ENCODE measurements at places on chromosomes 13 and 19.

DNA sequence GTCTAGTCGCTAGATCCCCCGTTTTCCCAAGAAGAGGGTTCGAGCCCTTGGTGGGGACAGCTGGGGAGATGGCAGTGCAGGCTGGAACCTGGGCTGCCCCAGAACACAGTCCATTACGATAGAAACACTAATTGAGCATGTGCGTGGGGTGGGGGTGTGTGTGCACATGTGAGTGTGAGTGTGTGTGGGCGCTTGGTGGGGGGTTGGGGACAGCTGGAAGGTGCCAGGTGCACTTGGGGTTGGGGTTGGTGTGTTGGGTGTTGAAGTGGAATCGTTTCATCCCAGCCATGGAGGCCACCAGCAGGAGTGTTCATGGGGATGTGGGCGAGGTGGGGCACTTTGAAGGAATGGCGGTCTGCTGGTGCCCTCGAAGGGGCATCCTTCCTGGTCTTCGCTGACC is 18.1 kb upstream of the NPAS1 start:
- DNase-seq: no peak

GRCh38 chr13:64529874-64530485 is 2700.2 kb downstream of the PCDH9 start:
- no peak for DNase-seq

GRCh38 chr13:63050287-63050686 is 1634.6 kb upstream of the PCDH20 start:
- no peak for DNase-seq

DNA sequence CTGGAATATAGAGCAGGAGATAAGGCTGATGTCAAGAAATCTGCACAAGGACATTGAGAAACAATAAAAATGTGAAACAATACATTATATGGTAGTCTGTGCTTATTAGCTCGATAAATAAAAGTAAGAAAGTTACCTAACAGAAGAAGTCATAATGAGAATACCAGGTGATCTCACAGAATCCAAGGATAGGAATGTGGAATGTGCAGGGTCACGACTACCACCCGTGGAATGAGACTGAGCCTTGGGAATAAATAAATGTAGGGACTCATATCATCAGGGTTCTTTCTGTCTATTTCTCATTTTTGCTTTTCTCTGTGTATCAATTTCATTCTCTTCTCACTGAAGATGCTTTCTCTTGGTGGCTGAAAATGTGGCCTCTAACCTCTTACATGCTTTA is 26.0 kb upstream of the KBTBD7 start:
- DNase-seq: no peak

GRCh38 chr19:54451997-54452396 is 3.0 kb downstream of the LENG8 start:
- no peak for DNase-seq

DNA sequence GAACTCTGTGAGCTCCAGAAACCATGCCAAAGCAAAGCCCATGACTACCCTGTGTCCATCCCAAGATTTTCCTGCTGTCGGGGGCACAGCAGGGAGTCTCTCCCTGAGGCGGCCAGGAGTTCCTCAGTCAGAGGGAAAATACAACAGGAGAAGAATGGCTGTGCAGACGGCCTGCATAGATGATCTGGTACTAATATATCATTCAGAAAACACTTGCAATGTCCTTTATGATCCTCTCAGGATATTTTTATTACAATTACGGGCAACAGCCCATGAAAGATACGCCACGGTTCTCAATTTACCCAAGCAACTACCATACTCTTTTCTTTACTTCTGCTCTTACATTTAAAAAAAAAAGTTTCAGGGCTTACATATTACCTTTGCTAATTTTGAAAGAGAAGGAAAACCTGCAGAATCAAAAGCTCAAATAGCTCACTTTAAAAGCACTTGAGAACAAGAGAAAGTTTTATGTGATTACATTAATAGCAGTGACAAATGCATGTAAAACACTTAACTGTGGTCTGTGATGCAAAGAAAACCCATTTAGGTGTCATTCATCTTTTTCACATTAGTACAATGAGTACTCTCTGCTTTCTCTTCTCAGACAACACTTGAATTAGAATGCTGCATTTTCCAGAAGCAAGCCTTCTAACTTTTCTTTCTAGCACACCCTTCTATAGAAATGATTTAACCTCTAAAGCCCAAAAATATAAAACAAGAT is 460.8 kb downstream of the KLF5 start:
- no peak for DNase-seq

DNA sequence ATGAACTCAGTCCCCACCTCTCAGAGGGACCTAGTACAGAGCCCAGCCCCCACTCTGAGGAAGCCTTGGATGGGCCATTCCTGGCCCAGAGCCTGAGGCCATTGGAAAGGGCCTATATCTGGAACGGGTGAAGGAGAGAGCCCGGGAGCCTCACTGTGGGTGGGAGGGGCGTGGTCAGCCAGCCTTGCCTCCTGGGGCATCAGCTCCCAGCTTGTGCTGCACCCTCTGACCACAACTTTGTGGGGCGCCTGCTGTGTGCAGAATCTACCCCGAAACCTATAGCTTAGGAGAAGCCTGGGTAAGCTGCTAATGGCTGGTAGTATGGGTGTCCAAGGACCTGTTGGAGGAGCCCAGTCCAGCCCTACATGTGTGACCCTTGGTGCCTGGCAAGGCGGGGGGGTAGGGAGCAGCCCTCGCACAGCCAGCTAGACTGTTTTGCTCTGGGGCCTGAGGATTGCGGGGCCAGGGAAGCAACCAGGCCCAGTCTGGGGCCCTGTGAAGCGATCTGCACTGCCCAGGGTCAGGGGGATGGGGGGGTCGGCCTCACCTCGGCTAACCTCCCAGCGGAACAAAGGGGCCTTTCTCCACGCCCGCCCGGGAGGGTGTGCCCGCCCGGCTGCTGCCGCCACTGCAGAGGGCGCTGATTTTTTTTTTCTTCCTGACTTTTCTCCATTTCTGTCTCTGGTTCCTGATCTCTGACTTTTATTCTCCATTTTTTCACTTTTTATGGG is 42.3 kb downstream of the LYL1 start:
- DNase-seq: no peak

DNA sequence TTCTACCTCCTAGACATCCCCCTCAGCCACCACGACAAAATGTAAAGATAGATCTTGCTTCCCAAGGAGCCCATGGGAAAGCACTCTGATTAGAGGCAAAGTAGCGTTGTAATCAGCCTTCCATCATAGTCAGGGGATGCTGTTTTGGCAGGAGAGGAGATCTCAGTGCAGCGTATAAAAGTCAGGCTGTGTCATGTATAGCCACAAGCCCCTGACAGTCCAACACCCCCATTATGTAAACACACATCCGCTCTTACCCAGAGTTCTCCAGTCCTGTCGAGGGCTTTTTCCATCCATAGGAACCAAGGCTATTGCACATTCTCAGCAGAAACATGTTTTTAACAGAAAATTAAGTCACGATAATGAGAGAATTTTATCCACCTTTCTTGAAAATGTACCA is 156.3 kb downstream of the CYSLTR2 start:
- no peak for DNase-seq

DNA sequence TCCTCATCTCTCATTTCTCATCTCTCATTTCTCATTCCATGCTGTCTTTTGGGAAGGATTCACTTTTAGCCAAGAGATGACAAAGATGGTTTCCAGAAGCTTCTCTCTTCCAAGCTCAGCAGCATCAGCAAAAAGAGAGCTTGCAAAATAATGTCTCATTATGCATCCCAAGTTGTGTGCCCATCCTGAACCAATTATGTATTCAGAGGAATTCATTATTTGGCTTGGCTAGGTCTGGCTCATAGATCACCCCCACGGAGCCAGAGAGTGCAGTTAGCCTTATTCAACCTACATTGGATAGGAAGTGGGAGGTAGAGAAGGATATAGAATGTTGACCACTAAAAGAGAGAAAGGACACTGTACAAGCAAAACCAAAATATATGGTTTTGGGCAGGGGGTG is 5.4 kb upstream of the OLFM2 start:
- DNase-seq: no peak

DNA sequence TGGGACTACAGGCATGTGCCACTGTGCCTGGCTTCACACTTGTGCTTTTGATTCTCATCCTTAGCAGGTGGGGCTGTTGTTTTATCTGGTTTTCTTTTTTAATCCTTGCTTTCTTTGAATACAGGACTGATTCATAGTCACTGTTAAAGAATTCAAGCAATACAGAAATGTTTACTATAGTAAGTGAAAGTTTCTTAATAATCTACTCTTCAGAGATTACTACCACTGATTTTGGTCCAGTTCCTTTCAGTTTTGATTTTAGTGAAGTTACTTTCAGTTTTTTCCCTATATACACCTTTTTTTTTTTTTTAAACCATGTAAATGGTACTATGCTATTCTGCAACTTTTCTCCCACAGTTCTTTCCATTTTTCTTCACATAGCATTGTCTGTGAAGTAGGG is 53.6 kb downstream of the GATAD2A start:
- no peak for DNase-seq

- DNase-seq: no peak
Observed at GRCh38 chr19:17281391-17282304, at the start of gene ANKLE1. ANKLE1 (plus strand) TSS chr19:17281901; CDS start chr19:17281921, 20 bp downstream.

DNA sequence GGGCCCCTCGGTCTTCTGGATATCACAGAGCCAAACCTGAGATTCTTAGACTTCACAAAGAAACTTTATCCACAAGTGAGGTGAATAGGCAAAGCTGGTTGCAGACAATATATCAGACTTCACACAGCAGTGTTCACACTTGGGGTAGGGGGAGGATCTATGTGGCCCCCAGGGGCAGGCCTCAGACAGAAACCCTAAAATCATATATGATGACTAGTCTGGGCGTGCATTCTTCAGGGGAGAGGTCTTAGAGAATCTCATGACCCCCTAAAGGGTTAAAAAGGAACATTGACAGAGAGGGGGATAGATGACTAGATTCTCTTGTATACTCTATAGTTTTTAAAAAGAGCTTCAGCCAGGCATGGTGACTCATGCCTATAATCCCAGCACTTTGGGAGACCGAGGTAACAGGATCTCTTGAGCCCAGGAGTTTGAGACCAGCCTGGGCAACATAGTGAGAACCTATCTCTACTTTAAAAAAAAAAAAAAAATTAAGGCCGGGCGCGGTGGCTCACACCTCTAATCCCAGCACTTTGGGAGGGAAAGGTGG is 2.8 kb downstream of the TYROBP start:
- DNase-seq: no peak

DNA sequence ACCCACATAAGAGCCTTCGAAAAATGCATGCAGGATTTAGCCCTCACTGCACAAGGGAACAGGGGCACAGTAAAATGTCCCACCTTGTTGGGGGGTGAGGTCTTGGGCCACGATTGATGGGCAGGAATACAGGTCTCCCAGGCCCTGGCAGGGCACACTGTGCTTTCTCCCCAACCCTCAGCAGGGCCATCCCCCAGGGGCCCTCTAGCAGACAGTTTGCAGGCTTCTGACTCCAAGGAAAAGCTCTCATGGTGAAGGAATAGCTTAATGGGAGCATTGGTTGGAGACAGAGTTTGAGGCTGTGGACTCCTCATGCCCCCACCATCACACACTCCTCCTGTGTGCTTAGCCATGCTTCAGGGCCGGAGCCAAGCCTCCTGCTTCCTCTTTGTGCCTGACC is 484.6 kb downstream of the ZNF536 start:
- DNase-seq: no peak

GRCh38 chr19:32291876-32292275 is 53.5 kb upstream of the ZNF507 start:
- DNase-seq: no peak

DNA sequence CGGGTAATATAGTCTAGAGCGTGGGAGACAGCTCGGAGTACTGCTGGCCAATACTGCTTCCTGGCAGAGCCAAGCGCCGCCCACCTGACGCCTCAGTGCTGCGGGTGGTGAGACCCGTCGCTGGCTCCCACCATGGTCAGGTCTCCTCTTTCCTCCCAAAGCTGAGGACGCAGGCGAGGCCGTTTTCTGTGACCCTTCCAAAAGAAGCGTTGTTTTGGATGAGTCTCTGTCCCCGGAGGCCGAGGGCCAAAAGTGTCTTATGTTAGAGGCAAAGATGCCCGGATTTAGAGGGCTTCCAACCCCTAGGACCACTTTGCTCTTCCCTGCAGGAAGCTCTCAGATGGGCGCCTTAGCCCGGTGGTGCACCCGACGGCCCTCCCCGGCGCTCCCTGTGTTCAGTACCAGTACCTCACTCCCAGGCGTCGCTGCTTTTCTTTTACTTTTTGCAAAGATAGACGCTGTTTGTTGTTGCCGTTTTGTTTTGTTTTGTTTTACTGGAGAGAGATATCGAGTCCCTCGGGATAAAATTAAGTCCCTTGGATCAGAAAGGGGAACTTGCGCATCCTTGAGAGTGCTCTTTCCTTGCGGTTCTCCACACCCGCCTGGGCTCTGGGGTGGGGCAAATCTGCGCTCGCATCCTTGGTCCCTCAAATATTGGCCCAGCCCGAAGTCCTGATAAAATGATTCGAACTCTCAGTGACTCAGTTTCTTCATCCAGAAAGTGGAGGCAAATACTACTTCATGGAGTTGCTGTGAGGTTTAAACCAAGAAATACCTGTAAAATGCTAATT is 7.0 kb downstream of the PDX1 start:
- no peak for DNase-seq

- DNase-seq: no peak
Observed at GRCh38 chr19:41694196-41694595, 6.1 kb upstream of the CEACAM7 start.

DNA sequence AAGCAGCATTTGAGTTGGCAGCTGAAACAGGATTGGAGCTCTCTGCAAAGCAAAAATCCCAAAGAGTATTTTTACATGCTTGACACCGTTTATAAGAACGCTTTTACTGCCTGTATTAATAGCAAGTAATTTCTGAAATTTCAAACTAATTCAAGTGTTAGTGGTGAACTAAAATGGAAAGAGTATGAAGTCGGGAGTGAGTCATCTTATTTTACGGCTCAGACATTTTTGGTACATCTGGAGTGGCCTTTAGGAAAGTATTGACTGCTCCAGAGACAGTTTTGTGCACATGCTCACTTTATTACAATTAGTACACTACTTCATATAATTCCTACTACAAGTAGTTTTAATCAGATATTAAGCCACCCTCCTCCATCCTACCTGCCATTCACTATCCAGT is 167.4 kb downstream of the SLITRK6 start:
- DNase-seq: no peak

GRCh38 chr13:76954538-76954937 is 6.2 kb downstream of the ACOD1 start:
- DNase-seq: no peak

DNA sequence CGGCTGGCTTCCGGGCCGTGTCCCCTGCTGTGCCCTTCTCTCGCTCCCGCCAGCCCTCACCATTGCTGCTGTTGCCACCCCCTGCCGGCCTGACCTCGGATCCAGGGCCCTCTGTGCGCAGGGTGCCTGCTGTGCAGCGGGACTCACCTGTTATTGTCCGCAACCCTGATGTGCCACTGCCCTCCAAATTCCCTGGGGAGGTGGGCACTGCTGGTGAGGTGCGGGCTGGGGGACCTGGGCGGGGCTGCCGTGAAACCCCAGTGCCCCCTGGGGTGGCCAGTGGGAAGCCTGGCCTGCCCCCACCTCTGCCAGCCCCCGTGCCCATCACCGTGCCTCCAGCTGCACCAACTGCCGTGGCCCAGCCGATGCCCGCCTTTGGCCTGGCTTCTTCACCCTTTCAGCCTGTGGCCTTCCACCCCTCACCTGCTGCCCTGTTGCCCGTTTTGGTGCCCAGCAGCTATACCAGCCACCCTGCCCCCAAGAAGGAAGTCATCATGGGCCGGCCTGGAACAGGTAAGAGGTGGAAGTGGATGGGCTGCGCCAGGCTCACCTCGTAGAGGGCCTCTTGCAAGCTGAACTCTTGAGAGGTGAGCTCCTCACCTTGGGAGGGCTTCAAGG is 5.1 kb downstream of the CIC start:
- no peak for DNase-seq
